ENCODE measurements at places on chromosomes 4 and X. TPM values are rescaled to one million over a fixed set of nuclear protein-coding genes. Genes with fewer than 3 reads are reported as not detected.

GRCh38 chr4:174928174-174928573 is 10.0 kb downstream of the ADAM29 start:
- H3K36me3 ChIP-seq, result no peaks in the 10 kb centered on the region
- H3K4me1 ChIP-seq, result no peaks in the 10 kb centered on the region
- H3K27ac ChIP-seq, result no peak overlapping the region
- H3K4me3 ChIP-seq, result no peak overlapping the region
- H3K27me3 ChIP-seq, result no peaks in the 10 kb centered on the region
- no peak for DNase-seq

DNA sequence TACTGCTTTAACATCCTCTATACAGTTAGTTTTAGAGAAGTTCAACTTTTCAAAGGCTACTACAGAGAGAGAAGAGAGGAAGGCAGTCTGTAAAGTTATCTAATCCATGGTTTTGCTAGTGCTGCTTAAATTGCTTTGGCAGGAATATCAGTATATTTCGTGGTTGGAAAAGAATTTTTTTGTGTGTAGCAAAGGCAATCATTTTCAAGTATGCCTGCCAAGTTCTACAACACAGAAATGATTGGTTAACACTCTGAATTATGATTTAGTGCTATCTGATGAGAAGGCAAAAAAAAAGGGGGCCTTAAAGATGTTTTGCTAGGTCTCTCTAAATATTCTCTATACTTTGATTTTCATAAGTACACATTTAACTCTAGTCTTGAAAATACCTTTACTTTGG is 133.1 kb downstream of the JADE1 start:
- H3K27ac ChIP-seq, result no peak overlapping the region
- no peak for DNase-seq
- H3K36me3 ChIP-seq, result no peaks in the 10 kb centered on the region
- no peaks in the 10 kb centered on the region for H3K4me1 ChIP-seq

DNA sequence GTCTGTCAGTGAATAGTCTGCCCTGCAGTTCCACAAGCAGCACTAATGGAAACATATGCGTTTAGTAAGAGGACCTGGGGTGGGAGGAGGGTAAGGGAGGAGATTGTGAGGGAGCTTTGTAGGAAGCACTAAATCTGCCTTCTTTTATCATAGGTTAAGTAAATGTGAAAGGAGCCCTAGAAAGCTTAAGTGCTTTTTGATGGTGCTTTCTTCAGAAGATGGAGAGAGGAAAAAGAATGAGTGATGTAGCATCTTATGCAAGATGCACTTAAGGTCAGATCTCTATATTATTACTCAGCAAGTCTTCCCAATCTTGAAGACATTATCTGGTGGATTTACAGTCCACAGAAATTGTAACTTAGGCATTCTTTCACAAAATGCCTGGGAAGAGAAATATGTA is 322.7 kb downstream of the PDHA2 start:
- DNase-seq, result no peak
- H3K36me3 ChIP-seq, result no peaks in the 10 kb centered on the region
- H3K4me1 ChIP-seq, result no peaks in the 10 kb centered on the region
- no peak overlapping the region for H3K27ac ChIP-seq

DNA sequence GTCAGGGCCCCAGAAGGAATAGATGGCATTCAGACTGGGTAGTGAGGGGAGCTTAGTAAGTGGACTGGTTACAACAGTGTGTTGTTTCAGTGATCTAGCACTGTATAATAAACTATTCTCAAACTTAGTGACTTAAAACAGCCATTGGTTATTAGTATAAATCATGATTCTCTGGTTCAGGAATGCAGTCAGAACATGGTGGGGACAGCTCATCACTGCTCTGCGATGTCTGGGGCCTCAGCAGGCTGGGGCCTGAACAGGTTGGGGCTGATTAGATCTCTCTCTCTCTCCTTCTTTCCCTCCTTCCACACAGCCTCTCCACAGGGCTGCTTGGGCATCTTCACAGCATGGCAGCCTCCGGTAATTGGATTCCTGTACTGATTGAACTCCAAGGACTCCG is 160.4 kb downstream of the GATB start:
- H3K4me1 ChIP-seq, result no peaks in the 10 kb centered on the region
- H3K36me3 ChIP-seq, result no peaks in the 10 kb centered on the region
- H3K27ac ChIP-seq, result peak overlapping the region; percentile 51
- no peak overlapping the region for H3K4me3 ChIP-seq
- H3K27me3 ChIP-seq, result no peaks in the 10 kb centered on the region
- no peak for DNase-seq

DNA sequence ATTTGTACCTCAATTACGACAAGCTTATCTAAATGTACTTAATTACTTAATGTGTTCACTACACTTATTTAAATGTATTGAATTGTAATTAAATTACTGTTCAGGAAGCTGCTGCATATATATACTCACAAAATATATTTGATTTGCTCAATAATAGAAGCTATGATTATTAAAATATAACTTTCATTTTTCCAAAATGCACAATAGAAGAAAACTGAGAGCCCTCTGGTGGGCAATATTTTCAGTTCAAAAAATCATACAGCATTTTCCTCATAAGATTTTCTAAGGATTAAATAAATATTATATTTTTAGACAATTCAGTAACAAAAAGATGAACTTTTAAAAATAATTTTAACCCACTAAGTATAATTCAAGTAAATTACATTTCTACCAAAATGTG is 217.3 kb downstream of the DKK2 start:
- H3K36me3 ChIP-seq, result no peaks in the 10 kb centered on the region
- no peak overlapping the region for H3K4me3 ChIP-seq
- no peaks in the 10 kb centered on the region for H3K27me3 ChIP-seq
- H3K4me1 ChIP-seq, result no peaks in the 10 kb centered on the region
- H3K27ac ChIP-seq, result no peak overlapping the region

DNA sequence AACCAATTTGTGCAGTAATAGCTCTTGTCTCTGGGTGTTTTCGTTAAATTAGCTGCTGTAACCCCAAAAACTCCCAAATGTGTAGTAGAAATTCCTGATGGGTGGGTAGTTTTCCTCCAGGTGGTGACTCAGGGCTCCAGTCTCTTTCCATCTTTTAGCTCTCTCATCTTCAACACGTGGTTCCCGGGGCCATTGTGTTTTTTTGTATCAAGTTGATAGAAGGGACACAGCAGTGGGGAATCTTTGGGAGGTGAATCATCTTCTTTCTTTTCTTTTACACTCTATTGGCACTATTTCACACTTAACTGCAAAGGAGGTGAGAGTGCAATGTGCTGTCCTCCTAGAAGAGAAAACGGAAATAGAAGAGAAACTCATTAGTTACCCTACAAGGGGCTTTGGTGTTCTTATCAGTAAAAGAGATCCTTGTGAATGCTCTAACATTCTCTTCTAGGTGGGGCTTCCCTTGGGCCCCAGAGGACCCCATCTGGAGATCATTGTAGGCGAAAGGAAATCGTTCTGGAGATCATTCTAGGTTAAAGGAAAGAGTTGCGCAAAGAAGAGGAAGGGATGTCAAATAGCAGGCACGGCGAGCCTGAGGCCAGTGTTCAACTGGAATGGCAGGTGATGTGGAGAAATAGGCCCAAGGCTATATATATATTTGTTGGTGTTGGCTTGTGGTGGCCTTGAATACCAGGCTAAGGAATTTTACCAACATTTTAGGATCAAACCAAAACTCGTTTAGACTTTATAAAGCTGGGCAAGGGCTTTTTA is 68.2 kb upstream of the ACSL1 start:
- no peak overlapping the region for H3K4me3 ChIP-seq
- no peaks in the 10 kb centered on the region for H3K27me3 ChIP-seq
- H3K27ac ChIP-seq, result no peak overlapping the region

DNA sequence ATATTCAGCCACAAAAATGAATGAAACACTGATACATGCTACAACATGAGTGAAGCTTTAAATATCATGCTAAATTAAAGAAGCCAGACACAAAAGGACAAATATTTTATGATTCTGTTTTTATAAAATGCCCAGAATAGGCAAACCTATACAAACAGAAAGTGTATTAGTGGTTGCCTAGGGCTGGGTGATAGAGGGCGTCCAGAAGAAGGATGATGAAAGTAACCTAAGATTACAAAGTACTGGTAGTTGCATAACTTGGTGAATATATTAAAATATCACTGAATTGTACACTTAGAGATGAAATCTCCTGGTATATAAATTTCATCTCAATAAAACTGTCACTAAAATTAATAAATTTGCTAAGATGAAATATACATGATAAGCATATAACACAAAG is 67.5 kb downstream of the FBXW7 start:
- peaks cover 6% of the 10 kb centered on the region for H3K4me1 ChIP-seq
- H3K27ac ChIP-seq, result no peak overlapping the region
- no peak for DNase-seq
- no peaks in the 10 kb centered on the region for H3K27me3 ChIP-seq

- no peak overlapping the region for H3K4me3 ChIP-seq
- peak; percentile 65 for DNase-seq
- H3K27ac ChIP-seq, result no peak overlapping the region
- H3K27me3 ChIP-seq, result no peaks in the 10 kb centered on the region
- H3K4me1 ChIP-seq, result no peaks in the 10 kb centered on the region
- H3K36me3 ChIP-seq, result no peaks in the 10 kb centered on the region
Measured at GRCh38 chr4:76758290-76758882, 139.6 kb downstream of the SOWAHB start.

DNA sequence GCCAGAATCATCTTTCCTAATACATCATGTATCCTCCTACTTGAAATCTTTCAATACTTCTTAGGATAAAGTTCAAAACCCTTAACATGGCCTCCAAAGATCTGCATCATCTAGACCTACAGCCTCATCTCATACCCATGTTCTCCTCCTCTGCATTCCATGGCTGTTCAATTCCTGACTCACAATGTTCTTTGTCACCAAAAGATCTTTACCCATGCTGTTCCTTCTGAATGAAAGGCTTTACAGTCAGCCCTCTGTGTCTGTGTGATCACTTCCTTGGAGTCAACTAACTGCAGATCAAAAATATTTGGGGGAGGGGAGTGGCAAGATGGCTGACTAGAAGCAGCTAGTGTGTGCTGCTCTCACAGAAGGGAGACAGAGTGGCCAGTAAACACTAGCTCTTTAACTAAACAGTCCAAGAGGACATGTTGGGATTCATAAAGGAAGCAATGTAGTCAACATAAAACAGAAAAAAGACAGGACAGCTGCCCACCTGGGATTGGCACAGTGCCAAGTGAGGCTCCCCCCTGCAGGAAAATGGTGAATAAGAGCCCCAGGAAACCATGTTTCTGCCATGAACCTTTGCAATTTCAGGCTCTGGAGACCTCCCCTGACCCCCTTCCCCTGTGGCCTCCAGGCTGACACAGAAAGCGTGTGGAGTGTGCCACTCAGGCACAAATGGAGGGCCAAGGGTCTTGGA is 31.9 kb downstream of the CBR4 start:
- H3K4me1 ChIP-seq, result no peaks in the 10 kb centered on the region
- no peak for DNase-seq
- H3K36me3 ChIP-seq, result peaks cover 3% of the 10 kb centered on the region
- no peaks in the 10 kb centered on the region for H3K27me3 ChIP-seq
- H3K4me3 ChIP-seq, result no peak overlapping the region

DNA sequence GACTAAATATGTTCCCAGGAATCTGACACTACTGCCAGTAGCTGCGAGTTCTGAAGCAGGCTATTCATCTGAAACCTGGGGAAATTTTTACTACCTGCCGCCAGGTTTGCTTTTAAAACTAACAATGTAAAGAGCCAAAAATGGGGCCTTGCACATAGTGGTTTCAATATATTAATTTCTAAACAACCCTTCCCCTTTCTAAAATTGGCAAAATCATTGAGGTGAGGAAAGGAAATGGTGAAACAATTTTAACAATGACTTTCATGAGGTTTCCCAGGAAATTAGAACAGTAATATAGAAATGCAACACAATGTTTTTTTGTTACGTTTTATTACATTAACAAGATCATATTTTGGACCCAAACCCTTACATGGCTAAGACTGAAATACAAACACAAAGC is 21.3 kb downstream of the FANCB start:
- H3K27ac ChIP-seq, result no peak overlapping the region
- DNase-seq, result no peak
- no peaks in the 10 kb centered on the region for H3K36me3 ChIP-seq
- H3K4me3 ChIP-seq, result no peak overlapping the region

- H3K4me3 ChIP-seq, result no peak overlapping the region
- no peak overlapping the region for H3K27ac ChIP-seq
- H3K27me3 ChIP-seq, result no peaks in the 10 kb centered on the region
- DNase-seq, result no peak
- no peaks in the 10 kb centered on the region for H3K36me3 ChIP-seq
- H3K4me1 ChIP-seq, result no peaks in the 10 kb centered on the region
Measured at GRCh38 chrX:129755779-129756650, 17.2 kb downstream of the XPNPEP2 start.

DNA sequence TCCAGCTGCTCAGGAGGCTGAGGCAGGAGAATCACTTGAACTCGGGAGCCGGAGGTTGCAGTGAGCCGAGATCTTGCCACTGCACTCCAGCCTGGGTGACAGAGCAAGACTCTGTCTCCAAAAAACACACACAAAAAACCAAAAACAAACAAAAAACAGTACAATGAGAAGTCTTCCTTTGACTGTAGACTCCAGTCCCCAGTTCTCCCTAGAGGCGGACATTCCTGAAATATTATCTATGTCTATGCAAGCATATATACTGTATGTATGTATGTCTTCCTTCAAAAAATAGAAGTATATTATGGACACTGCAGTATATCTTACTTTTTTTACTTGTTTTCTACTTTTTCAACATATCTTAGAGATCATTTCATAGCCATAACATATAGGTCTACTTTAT is 10.2 kb upstream of the FGF2 start:
- no peak overlapping the region for H3K27ac ChIP-seq
- no peak for DNase-seq
- no peaks in the 10 kb centered on the region for H3K27me3 ChIP-seq
- no peaks in the 10 kb centered on the region for H3K36me3 ChIP-seq
- H3K4me3 ChIP-seq, result no peak overlapping the region
- no peaks in the 10 kb centered on the region for H3K4me1 ChIP-seq

DNA sequence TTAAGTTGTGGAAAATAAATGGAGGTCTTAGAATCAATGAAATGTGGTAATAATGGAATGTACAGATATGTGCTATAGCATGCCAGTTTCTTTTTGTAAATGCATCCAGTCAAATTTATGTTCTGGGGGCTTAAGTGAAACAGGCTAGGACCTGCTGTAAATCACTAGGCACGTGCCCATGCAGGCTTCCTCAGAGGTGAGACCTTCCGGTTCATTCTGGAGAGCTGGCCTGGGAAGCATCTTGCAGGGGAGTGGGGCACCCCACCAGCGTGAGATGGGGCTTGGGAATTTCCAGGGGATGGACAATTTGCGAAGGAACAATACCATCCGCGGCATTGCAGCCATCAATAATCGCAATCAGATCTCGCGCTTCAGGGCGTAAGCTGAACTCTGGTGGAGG is 80.1 kb downstream of the SORCS2 start:
- H3K36me3 ChIP-seq, result no peaks in the 10 kb centered on the region
- no peaks in the 10 kb centered on the region for H3K4me1 ChIP-seq
- no peak overlapping the region for H3K27ac ChIP-seq
- no peak overlapping the region for H3K4me3 ChIP-seq
- H3K27me3 ChIP-seq, result no peaks in the 10 kb centered on the region

- no peaks in the 10 kb centered on the region for H3K4me1 ChIP-seq
- no peaks in the 10 kb centered on the region for H3K36me3 ChIP-seq
- no peak overlapping the region for H3K4me3 ChIP-seq
- H3K27ac ChIP-seq, result no peak overlapping the region
- H3K27me3 ChIP-seq, result no peaks in the 10 kb centered on the region
Measured at GRCh38 chrX:129176710-129177109, 346.6 kb downstream of the SMARCA1 start.

GRCh38 chr4:55931833-55932232 is 16.9 kb upstream of the CEP135 start:
- no peak for DNase-seq
- H3K4me1 ChIP-seq, result no peaks in the 10 kb centered on the region
- H3K4me3 ChIP-seq, result no peak overlapping the region
- no peaks in the 10 kb centered on the region for H3K27me3 ChIP-seq

HNRNPD gene
- 231 TPM for polyA plus RNA-seq

ARX gene
- polyA plus RNA-seq, result 0.29 TPM

SERPINA7 gene
- 47.5 TPM for polyA plus RNA-seq

All from hepatocyte (in vitro differentiated cells).